ENCODE measurements at places on chromosomes 6 and 20.

- DNase-seq, result no peak
Observed at GRCh38 chr6:165702669-165703068, 39.6 kb upstream of the PDE10A start.

DNA sequence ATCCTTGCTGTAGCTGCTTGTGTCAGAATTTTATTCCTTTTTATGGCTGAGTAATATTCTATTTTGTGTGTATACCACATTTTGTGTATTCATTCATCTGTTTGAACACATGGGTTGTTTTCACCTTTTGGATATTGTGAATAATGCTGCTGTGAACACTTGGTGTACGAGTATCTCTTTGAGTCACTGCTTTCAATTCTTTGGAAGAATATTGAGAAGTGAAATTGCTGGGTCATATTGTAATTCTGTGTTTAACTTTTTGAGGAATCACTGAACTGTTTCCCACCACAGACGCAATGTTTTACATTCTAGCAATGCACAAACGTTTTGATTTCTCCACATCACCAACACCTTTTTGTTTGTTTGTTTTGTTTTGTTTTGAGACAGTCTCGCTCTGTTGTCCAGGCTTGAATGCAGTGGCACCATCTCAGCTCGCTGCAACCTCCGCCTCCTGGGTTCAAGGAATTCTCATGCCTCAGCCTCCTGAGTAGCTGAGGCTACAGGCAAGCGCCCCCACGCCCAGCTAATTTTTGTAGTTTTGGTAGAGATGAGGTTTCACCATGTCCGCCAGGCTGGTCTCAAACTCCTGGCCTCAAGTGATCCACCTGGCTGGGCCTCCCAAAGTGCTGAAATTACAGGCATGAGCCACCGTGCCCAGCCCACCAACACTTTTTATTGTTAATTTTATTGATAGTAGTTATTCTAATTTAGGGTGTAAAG, 21.7 kb downstream of the CPXM1 start:
- no peak for DNase-seq

DNA sequence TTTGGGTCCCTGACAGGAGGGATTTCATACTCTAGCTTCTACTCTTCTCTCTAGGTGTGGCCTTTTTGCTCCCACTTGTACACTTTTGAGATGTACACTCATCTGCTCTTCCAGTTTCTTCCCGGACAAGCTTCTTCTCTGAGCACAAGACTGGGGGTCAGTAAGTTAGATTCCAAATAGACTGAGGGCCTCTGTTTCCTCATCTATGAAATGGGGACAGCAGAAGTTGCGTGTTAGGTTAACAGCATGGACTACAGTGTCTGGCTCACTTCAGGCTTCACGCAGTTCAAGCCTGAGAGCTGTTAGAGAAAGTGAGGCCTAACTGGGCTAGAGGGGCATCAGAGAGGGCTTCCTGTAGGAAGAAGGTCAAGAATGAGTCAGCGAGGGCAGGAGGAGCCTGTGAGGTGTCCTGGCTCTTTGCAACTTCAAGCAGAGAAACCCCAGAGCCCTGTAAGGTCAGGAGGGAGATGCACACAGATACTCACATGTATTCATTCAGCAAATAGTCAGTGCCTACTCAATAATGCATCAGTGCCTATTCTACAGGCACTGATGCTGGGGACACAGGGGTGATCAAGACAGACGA, 20.6 kb downstream of the XKR7 start:
- no peak for DNase-seq

DNA sequence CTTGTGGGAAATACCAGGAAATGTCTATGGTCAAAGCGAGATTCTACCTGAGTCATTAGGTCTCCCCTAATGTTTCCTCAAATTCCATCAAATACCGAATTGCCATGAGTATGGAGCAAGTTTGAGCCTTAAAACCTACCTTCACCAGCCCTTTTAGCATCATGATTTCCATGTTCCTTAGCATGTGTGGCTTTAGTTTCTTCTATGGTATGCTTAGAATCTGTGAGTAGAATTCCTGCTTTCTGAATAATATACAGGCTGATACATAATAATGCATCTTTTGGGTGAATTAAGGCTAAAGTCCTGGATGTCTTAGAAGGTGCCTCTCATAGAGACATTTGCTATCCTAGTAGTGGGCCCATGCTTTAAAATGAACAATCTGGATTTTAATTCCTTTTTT, 32.0 kb downstream of the TSPYL4 start:
- DNase-seq, result no peak

- DNase-seq, result no peak
Observed at GRCh38 chr20:21933526-21933925, 228.1 kb downstream of the PAX1 start.

GRCh38 chr20:49136817-49137571, 51.1 kb downstream of the STAU1 start:
- DNase-seq, result no peak

GRCh38 chr6:121451250-121451649, 15.8 kb downstream of the GJA1 start:
- DNase-seq, result no peak

DNA sequence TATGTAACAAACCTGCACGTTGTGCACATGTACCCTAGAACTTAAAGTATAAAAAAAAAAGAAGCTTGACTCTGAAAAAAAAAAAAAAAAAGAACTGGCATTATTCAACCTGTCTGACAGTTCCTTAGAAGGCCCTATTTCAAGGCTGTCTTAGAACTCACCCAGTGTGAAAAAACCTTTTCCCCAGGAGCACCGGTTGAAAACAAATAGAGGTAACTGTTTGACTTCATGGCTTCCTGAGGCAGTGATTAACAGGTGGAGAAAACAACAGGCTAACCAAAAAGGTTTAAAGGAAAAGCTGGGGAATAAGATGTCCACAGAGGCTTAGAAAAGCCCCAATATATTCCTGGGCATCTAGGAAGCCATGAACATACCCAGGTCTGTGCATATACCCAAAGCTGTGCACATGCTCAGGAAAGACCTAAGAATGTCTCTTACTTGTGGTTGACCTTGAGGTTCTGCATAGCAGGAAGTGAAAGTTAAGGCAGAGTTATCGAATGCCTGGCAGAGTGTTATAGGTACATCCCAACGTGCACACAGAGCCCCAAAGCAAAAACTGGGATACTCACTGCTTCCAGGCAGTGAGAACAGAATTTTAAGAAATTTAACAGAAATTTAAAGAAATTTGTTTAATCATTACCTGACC, 7.0 kb downstream of the UQCC1 start:
- DNase-seq, result no peak

- no peak for DNase-seq
Observed at GRCh38 chr6:135811644-135812526, 39.6 kb upstream of the PDE7B start.

DNA sequence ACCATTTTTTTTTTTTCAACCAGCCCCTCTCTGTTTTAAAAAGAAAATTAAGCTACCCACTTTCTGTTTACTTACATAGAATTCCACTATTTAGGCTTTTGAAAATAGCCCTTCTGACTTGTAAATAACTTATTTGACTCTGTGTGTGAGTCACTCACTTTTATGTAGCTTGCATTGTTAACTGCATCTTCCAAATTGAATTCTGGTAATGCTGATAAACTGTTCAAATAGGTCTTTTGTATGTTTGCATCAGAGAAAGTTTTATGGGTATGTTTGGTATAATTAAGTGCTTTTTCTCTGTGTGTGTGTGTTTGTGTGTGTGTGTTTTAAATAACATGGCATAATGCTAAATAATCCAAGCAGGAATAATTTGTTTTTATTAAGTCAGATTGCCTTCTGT, 360.1 kb downstream of the PLCB1 start:
- no peak for DNase-seq

GRCh38 chr6:3343089-3343883, 84.5 kb downstream of the PSMG4 start:
- DNase-seq, result no peak

Data from activated CD8-positive, alpha-beta memory T cell treated with anti-CD3 and anti-CD28 coated beads for 4 hours (primary cell).